ENCODE measurements at places on chromosomes 13 and 19.

GRCh38 chr19:50764409-50764808 lies 5.9 kb upstream of the GPR32 start:
- no peak for DNase-seq

- DNase-seq = no peak
Observed at GRCh38 chr19:53290758-53291549, 23.4 kb upstream of the VN1R4 start.

GRCh38 chr19:10662384-10663251 lies 8.5 kb downstream of the ILF3 start:
- DNase-seq = peak; percentile 21

GRCh38 chr13:105740739-105741138 lies 794.7 kb downstream of the EFNB2 start:
- no peak for DNase-seq

Data from AG10803 (cell line).